Activated T-helper 1 cell treated with Interleukin-2 at 50 U/mL for 16 hours (primary cell): ENCODE measurements at places on chromosomes 16 and 17.

DNA sequence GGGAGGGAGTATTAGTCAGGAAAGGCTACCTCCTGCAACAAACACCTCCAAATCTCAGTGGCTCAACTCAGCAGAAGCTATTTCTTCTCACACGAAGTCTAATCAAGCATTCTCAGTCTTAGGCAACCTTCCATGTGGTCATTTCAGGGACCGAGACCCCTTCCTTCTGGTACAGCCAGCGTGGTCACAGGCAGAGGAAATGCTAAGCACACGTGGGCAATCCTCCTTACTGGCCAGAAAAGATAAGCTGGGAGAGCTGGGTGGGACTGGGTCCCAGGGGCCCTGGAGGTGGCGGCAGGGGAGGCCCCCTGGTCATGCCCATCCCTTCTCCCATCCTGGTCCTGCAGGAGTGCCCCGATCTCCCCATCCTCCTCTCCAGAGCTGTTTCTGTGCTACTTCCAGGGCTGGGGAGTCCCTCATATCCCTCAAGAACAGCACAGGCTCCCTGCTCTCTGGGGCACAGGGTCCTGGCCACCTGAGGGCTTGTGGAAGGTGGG lies 5.7 kb upstream of the CX3CL1 start:
- no peak for DNase-seq

DNA sequence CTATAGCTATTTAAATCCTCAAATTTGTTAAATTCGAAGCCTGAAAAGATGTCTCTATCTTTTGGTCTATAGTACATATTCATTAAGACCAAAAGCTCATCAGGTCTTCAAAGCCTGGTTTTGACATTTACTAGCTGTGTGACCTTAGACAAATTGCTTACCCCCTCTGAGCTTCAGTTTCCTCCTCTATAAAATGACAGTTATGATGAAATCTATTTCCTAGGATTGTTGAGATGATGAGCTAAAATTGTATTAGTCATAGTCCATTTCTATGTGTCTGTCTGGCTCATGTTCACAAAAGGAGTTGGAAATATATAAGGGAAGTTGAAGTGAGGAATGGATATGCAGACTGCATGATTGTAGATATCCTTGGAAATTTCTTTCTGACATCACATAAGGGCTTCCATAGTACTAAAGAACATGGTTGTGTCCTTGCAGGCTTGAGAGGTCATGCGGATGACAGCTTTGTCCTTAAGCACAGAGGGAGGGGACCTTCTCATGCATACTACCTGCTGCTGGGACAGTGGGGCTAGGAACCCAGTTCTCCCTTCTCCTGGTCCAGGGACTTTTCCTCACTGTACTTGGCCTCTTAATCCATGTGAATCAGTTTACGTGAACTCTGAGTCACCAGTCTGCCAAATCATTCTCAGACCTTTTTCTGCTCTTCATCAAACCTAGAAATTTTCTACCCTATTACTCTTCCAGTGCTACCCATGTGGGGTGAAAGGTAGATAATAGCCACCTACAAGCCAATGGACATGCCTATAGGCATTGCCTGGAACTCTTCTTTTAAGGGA lies 487.5 kb upstream of the SALL1 start:
- DNase-seq, result no peak

GRCh38 chr16:59634004-59634579 lies 900.0 kb upstream of the GOT2 start:
- DNase-seq, result no peak

DNA sequence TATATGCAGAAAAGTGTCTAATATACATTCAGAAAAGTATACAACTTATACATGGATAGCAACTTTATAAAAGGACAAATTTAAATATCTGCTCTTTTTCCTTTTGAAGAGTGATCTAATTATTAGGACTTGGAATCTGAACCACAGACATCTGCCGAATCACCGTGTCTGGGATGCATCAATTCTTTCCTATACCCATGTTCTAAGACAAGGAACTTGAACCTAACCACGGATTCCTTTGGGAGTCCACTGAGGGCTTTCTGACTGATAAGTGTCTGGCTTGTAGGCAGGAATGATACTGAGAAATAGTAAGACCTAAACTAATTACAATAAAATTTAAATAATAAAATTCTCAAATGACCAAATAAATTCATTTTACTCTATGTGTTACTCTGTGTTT lies 54.2 kb downstream of the NDEL1 start:
- no peak for DNase-seq

DNA sequence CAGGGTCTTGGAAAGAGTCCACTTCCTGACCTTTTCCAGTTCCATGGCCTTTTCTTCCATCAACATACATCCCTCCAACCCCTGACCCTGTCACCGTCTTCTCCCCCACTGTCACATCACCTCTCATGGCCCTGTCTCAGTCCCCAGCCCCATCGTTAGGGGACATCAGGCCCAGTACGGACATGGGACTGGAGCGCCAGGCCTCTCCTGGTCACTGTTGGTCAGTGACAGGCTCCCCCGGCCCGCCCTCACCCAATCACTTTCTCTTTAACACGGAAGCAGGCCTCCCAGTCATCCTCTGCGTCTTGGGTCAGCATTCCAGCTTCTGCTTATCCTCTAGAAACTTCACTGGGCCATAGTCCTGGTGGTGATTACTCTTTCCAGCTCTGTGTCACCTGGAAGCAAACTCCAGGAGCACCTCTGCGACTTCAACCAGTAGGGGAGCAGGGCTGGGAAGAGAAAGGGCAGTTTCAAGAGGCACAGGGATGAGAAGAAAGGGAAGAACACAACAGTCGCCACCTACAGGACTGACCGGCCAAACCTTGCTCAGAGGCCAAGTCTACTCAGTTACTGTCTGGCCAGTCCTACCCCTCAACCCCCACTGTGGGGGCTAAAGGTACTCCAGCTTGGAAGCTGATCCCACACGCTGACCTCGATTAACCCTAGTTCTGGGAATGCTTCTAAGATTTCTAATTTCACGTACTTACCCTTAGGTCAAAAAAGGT lies 15.9 kb upstream of the ICAM2 start:
- DNase-seq, result no peak

GRCh38 chr17:80817321-80817845 lies 174.3 kb upstream of the CHMP6 start:
- DNase-seq, result no peak

DNA sequence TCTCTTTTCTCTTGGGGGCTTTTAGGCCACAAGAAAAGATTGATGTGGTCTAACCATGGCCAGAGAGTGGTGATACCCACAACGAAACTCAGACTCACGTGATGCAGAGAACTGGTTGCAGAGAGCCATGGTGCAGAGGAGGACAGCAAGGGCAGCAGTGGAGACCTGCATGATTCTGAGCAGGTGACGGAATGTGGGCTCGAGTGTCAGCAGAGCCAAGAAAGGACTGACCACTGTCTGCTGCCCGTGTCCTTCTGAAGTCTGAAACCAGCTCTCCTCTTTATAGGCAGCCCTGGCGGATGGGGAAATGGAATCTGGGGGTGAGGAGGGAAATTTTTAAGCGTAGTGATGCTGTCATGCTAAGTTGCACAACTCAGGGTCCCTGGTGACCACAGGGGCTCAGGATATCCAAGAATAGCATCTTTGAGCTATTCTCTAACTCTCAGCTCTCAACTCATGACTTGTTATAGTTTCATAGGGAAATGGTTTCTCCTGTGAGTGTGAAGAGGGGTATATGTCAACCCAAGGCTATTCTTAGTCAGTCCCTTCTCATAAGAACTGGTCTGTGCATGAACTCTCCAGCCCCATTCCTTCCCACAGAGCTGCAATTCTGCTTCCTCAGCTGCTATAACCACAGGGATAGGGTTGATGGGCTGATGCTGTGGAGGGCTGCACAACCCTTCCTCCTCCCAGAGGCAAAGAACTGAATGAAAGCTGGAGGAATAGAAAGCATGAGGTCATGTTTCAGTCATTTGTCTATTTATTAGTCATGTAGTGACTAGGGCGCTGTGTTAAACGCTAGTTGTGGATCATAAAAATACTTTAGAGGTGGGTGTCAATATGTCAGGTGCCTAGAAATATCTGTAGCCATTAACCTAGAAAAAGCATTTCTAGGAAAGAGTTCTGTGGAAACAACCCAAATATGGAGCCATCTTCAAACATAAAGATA lies at the start of gene CCL3:
TSS of gene CCL3 (minus strand) at position 256 of the 949 bp plus-strand sequence. CDS start at position 171, 85 bp downstream.
- DNase-seq, result no peak

- no peak for DNase-seq
Observed at GRCh38 chr16:84136331-84137125, 8.4 kb downstream of the HSDL1 start.

- no peak for DNase-seq
Observed at GRCh38 chr16:68090533-68090932, 5.4 kb downstream of the NFATC3 start.

DNA sequence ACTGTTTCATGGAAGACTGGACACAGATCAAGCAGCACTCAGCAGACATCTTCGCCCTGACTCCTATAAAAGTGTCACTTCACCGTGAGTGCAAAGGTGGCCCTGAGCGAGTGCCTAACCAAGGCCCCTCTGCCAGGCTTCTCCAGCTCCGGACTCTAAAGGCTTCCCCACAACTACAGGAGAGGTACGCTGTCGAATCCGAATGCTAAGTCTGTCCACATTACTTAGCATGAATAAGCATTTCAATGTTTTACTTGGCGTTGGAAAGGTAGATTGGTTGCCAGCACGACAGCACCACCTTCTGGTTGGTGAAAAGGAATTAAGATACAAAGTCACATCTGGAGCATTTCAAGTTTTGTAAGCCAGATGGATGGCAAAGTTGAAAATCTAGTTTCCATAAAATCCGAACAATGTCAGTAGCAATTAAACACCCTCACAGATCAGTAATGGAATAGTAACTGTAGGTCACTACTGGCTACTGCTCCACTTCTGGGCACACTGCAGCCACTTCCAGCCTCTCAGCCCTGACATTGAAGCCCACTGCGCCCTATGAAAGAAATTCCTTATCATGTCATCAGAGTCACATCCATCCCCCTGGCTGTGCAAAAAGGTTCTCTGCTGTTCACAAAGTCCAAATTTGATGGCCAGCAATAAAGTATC lies 100.9 kb downstream of the PARN start:
- no peak for DNase-seq

- DNase-seq, result no peak
Observed at GRCh38 chr17:46182961-46183360, 10.3 kb downstream of the KANSL1 start.

DNA sequence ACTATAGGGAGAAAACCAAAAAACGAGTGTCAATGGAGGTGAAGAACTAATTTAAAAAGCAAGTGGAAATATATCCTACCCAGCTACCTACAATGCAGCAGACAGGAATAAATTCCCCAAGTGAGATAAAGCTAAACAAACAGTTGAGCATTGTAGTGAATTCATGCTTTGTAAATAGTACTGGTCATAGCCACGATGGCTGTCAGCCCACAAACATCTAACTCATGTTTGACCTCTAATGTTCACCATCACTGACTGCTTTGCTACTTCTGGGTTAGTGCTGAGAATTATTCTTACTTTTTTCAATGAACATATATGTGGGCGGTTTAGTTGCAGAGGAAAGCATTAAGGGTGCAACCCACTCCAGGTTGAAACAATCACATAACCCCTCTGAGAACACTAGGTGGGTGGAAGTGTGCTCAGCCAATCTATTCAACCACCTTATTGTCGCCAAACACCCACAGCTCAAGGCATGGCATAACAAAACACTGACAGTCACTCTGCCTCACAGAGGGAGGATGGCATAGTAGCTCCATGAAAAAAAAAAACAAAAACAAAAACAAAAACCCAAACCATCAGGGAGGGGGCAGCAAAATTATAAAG lies 264.1 kb downstream of the ZFHX3 start:
- no peak for DNase-seq

DNA sequence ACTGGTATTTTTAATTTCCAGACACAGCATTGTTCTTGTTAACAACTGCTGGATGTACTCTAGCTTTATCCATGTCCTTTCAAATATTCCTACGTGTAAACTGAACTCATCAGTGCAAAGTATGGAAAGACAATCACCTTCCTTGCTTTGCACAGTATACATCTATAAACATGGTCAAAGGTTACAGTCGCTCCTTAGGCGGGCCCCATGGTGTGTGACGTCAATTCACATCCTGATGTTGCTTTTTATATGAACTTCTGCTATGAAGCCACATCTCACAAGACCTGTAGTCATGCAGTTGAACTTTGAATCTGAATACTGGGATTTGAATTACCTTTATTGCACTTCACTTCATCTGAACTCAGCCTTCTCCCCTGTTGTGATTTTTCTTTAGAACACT lies 447.6 kb upstream of the PSMD7 start:
- no peak for DNase-seq

DNA sequence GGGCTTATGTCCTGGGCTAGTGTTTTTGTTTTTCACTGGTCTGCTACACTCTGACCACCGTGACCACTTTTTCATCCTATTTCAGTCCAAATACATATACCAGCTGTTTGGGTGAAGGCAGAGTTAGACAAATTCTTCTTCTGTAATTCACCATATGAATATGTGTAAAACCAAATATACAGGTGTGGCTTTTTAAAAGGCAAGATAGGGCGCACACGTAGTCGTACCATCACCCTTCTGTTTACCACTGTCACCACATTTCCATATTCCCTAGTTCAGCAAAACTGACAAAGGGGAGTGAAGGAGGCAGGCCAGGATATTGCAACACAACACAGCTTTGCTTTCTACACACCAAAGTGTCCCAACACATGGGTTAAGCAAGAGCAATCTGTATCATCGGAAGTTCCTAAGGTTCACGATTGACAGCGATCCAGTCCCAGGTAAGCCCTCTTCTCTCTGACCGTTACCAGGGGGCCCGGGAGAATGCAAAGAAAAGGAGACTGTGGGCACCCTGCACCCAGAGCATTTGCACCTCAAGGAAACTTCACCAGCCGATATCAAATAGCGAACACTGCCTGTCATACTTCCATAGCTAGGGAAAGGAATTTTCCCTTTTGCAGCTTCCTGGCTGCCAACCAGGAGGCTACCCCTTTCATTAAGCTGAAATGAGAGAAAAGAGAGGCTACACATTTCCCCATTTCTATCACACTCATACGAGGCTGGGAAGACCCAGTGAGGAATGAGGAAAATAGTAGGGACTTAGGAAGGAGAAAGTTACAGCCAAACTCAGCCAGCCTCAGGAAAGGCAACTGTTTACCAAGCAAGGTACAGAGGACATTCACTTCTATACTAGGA lies 23.1 kb downstream of the CREBBP start:
- no peak for DNase-seq

DNA sequence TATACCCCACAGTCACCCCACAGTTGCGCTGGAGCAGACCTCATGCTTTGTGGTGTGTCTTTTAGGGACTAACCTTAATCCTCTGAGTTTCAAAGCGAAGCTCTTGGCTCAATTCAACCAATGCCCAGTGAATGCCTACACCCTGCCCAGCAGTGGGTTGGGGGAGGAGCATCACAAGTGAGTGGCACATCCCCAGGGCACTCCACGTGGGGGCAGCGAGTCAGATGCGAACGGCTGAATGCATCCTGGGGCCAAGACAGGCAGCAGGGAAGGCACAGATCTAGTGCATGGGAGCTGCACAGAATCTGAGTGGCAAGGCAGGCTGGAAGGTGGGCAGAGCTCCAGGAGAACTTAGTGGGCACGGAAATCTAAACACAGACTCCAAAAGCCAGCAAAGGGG lies 39.2 kb downstream of the IFT140 start:
- DNase-seq, result no peak

DNA sequence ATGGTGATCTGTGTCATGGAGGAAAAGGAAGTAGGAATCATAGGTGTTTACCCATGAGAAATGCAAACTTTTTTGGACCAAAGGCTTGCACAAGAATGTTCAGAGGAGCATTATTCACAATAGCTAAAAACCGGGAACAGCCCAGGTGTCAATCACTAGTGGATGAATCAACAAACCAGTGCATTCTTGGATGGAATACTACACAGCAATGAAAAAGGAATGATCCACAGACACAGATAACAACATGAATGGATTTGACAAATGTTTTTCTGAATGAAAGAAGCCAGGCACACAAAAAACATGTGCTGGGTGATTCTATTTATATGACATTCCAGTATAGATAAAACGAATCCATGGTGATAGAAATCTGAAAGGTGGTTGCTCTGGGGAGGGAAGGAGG lies 36.0 kb downstream of the WSCD1 start:
- DNase-seq, result no peak
